ENCODE measurements at places on chromosomes 11 and 22.

DNA sequence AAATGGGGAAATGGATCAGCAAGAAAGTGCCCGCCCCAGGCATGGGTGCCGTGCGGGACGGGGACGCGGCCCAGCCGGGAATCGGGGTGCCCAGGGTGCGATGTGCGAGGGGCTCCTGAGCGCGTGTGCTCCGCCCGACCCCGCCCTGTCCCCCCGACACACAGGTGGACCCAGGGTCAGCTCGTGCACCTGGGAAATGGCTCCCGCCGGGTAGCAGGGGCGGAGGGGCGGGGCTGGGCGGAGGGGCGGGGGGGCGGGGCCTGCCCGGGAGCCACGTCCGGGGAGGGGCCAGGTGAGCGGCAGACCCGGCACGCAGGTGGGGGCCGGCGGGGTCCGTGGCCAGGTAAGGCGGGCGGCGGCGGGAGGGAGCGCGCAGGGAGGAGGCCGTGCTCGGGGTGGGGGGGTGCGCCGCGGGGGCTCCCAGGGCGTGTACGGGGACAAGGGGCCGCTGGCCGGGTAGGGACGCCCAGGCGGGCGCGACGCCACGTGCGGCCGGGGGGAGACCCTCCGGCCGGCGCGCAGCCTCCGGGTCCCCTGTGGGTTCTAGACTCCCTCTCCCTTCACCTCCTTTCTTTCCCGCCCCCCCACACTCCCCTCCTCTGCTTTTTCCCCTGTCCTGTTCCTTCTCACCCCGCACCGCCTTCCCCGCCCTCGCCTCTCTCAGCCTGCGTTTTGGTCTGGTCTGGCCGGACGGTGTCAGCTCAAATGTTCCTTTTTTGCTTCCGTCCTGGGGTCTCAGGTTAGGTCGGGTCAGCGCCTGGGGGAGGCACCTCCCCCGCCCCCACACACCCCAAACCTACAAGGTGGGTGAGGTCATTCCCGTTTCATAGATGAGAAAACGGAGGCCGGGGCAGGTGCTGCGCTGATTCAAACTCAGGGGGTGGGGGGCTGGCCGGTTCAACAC lies at the start of gene ARHGAP8:
Gene ARHGAP8 (plus strand): TSS at position 291 of the 904 bp plus-strand sequence. CDS start 33,953 bp downstream, outside the sequence.
- DNase-seq: no peak

DNA sequence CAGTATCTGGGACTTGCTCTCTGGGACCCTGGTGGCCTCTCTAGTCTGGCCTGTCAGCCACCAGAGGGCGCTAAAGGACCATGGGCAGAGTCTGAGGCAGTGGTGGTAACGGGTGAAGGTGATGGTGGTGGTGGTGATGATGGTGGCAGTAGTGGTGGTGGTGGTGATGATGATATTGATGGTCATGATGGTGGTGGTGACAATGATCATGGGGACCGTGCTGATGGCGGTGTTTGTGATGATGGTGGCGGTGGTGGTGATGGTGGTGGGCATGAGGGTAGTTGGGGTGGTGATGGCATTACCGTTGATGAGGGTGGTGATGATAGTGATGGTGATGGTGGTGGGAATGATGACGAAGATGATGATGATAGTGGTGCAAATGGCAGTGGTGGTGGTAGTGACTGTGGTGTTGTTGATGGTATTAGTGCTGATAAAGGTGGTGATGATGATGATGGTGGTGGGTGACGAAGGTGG lies 16.0 kb downstream of the TRPM5 start:
- DNase-seq: no peak

DNA sequence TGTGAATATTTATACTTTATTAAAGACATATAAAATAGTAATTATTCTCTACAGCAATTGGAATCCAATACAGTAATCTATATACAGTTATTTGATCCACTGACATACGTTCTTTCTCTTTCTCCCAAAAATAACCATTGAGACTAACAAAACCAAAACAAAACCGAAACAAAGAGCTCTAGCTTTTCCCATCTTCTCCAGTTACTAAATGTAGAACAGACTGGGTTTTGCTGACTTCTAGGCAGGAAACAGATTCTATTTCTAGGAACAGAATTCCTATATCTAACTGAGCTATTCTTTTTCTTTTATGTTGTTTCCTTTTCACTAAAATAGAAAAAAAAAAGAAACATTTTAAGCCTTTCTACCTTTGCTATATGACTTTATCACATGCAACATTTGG lies 80.1 kb downstream of the PACS1 start:
- DNase-seq: no peak

GRCh38 chr11:48095779-48096470 lies 115.6 kb downstream of the PTPRJ start:
- no peak for DNase-seq

GRCh38 chr22:44099696-44100095 lies 75.6 kb downstream of the PARVB start:
- no peak for DNase-seq

- DNase-seq: no peak
Measured at GRCh38 chr22:47006869-47007268, 244.4 kb downstream of the TBC1D22A start.

DNA sequence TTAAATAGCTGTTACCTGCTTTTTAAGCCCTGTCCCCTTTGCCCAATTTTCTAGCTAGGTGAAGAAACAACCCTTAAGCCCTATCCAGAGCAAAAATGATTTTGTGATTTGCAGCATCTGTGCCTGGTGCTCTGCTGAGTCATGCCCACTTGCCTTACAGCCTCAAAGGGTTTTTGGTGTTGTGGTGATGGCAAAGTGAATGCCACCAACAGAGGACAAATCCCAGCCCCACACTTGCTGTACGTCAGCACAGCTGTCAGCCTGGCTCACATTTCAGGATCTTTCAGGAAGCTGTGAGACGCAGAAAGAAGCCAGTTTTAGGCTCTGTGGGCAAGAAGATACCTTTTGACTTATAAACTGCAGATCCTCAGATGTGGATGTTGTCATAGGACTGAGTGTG lies 401.7 kb downstream of the TENM4 start:
- DNase-seq: no peak

DNA sequence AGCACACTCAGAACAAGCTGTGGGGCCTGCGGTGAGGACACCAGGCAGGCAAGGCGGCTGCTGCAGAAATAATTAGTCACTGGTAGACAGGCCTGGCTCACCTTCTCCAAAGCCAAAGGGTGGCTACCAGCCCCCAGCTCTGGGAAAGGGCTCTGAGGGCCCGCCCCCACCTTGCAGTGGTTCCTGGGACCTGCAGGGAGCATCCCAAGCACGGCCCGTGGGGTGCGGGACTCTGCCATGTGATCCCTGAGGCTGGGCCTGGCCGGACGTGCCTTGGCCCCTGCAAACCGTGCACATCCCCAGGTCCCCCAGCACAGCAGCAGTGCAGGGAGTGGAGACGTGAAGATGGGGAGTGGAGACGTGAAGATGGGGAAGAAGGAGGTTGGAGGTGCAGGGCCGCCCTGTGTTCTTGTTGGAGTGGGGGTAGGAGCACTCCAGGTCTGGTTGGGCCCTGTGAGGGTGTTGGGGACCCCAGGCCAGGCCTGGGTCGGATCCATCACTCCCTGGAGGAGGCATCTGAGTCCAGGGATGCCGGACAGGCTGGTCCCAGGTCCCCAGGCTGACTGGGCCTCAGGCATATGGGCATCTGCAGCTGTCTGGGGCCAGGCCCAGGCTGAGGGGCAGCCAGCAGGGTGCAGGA lies 41.9 kb downstream of the RTN4R start:
- DNase-seq: no peak

All from HS-5 (cell line).